ENCODE measurements at places on chromosomes 1 and 21. TPM values are rescaled to one million over a fixed set of nuclear protein-coding genes. Genes with fewer than 3 reads are reported as not detected.

DNA sequence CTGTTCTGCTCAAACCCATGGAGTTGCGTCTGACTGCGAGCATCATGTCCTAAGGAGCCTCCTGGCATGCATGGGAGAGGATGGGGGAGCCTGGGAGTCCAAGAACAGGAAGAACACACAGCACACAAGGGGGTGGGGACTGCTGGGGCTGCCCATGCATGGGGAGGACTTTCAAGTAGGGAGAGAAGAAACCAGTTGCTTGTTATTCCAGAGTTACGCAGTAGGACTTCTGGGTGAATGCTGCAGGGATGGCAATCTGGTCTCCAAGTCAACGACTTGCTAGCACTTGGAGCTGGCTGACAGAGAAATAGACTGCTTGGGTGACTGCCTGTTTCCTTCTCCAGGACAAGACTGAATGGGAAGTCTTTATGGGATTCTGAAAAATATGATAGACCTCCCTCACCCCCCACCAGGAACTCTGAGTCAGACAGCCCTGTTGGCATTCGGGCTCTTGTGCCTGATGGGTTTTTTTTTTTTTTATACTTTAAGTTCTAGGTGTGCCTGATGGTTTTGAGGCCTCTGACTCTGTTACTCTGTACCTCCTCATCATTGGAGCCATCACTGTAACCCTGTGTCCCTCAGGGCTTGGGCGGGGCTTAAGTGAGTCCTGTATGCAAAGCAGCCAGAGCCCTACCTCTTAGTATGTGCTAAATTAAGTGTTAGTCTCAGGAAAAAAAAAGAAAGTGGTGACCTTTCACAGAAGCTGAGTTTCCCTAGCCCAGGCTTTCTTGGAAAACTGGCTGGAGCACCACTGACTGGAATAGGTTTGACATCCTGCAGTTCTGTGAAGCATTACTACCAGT is 30.3 kb downstream of the MAP3K21 start:
- DNase-seq, result no peak

DNA sequence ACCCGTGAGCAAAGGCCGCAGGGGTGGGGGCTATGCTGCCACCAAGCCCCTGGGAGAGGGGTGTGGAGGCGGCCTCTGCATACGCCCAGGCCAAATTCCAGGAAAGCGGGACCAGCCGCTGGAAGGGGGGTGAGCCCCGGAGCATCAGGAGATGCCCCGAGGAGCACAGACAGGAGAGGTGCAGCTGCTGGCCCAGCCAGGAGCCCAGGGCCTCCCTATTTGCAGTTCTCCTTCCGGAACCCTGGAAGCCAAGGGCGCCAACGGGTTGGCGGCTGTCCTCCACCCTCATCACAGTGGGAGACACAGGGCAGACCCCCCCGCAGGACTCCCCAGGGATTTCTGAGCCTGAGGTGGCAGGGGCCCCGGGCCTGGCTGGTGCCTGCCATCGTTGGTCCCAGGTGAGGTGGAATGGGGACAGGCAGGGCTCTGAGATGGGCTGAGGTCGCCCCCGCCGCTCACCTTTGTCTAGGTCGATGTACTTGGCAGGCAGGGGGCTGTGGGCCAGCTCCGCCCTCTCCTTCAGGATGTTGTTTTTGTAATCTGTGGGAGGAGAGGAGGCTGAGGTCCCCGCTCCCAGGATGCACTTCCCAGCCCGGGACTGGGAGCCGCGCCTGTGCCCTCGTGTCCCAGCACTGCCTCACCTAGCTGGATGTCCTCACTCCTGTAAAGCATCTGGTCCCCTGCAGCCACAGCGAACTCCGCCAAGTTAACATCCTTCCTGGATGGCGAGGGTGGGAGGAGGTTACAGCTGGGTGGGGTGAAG is 4.4 kb upstream of the DVL1 start:
- no peak for DNase-seq

DNA sequence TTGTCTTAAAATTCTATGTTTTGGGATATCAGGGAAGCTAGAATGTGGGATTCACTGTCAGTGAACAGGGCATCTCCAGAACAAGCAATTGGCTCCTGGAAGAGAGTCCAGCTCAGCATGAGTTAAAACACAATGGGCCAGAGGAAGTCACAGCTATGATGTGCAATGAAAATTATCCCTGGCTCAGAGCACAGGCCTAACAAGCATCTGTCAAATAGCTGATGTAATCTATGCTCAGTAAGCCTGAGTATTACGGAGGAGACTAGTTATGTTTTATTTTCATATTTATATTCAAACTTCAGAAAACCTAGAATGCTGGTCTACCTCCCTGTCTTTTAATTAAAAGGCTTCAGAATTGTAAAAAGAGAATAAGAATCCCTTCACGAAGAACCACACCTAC is 41.6 kb downstream of the PARP1 start:
- DNase-seq, result no peak

SLC22A15 gene
- 6.8 TPM for total RNA-seq

DNA sequence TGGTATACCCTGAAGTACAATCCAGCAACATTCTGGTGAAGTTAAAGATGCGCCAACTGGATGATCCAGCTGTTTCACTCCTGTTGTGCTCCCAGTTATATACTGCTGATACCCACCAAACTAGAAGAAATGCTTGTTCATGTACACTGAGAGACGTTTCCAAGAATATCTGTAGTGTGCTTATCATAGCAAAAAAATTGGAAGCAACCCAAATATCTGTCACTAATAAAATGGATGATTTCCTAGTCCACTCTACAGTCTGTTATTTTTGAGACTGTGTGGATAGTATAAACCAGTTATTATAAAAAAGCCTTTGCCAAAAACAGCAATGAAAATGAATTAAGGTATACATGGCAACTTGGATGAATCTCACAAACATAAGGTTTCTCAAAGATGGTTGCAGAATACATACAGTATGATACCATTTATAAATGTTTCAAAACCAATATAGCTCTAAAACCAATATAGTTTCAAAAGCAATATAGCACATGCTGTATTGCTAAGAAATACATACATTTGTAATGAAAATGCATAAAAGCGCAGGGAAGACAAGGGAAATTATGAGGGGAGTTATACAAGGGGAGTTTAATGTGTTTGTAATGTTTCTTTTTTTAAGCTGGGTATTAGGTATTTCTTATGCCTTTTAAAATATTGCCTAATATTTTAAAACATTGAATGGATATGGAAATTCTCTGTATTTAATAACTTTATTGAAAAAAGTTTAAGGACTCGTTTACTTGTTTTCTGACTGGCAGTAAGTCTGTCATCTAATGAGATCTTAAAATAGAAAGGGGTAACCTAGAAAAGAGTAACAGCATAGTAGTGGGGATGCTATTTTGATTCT is 36.5 kb downstream of the GPSM2 start:
- DNase-seq, result no peak

DNA sequence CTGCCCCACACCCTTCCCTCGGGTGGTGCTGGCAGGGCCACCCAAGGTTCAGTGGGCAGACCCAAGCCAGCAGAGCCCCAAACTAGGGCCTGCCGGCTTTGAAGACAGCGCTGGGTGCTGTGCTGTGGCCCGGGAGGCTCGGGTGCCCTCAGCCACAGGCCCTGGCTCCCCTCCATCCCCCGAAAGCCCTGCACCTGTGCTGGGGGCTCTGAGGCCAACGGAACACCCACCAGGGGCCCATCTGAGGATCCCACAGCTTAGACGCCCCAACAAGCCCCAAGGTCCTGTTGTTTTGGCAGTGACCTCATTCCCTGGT is 8.6 kb downstream of the ITGB2 start:
- DNase-seq, result no peak

DNA sequence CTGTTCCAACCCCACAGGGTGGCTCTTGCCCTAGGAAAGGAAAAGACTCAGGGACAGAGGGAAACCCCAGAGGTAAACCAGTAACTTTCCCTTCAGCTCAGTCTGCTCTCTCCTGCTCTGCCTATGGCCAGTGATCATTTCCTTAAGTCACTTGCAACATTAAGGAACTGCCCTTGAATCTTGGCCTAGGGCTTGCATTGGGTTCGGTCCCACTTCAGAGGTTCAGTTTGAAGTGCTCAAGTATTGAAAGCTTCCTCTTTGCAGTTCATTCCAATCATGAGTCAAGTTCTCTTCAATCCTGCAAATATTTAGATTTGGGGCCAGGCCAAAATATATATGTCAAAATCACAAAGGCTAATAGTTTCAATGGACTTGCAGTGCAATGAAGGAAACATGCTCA is 97.7 kb upstream of the IRF2BP2 start:
- DNase-seq, result no peak

NR5A2 gene
- 10.3 TPM for total RNA-seq

Measured in aorta (tissue), 5 donors.